ENCODE measurements at places on chromosomes 5 and 9.

GRCh38 chr5:88940713-88941112 is 57.7 kb upstream of the MEF2C start:
- no peak for DNase-seq

DNA sequence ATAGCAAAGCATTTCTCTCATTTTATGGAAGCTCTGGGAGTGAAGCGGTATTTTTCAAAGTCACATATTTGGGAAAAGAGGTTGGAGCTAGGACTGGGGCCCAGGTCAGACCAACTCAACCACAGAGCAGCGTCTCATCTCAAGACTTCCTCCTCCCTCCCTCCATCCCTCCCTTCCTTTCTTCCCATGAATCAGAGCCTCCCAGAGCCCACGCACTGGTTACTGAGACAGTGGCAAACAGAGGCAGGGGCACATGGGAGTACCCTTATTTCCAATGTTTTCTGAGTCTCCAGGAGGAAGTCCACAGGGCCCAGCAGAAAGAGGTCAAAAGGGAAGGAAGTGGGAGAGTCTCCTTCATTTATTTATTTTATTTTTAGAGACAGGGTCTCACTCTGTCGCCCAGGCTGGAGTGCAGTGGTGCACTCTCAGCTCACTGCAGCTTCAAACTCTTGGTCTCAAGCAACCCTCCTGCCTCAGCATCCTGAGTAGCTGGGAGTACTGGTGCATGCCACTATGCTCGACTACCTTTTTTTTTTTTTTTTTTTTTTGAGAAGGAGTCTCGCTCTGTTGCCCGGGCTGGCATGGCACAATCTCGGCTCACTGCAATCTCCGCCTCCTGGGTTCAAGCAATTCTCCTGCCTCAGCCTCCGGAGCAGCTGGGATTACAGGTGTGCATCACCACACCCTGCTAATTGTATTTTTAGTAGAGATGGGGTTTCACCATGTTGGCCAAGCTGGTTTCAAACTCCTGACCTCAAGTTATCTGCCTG is 52.5 kb upstream of the CDKN2AIPNL start:
- DNase-seq: no peak

- DNase-seq: no peak
Measured at GRCh38 chr5:133985540-133986180, 17.2 kb upstream of the C5orf15 start.

GRCh38 chr5:68709239-68709638 is 384.6 kb upstream of the SLC30A5 start:
- no peak for DNase-seq

GRCh38 chr9:76023715-76024195 is 133.3 kb downstream of the PCSK5 start:
- no peak for DNase-seq

GRCh38 chr5:142368529-142368928 is 43.7 kb upstream of the SPRY4 start:
- no peak for DNase-seq

DNA sequence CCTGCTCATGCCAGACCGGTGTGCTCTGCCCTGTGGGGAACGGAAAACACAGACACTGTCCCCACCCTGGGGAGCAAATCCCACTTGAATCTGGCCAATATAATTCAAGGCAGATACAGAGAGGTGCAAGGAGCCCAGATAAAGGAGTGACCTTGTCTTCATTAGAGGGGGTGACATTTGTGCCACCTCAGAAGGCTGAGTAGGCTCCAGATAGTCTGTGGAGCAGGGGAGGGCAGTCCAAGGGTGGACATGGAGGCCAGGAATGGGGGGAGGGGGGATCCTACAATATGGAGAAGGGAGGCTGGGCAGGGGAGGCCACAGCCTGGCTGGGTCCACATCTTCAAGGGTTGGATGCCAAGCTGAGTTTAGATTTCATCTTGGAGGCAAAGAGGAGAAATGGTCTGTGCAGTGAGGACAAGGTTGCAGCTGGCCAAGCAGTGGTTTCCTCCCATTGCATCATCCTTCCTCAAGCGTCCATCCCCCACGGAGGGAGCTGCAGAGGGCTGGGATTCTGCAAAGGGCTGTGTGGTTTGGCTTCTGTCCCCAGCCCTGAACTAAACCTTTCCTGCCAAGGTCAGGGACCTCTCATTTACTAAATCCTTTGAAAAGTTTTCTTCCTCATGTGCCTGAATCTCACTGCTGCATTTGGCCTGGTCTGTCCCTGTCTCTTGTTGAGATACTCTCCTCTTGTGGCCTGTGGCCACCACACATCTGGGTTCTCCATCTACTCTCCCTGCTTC is 60.1 kb downstream of the GALNT12 start:
- DNase-seq: no peak

DNA sequence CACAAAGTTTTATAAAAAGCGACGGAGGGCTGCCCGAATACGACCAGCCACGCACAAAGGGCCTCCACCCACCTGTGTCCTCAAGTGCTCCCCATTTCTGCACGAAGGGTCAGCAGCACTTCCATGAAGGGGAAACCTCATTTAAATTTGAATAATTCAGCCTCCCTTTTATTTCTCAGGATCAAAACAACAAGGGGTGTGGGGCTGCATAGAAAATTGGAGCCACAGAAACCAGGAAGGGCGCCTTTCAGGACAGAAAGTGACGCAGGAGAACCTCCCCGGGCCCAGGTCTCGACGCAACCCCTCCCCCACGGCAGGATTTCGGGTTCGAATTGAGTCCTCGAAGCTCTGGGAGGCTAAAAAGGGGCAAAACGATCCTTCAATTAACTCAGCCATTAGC is 2.1 kb downstream of the NRARP start:
- DNase-seq: no peak

DNA sequence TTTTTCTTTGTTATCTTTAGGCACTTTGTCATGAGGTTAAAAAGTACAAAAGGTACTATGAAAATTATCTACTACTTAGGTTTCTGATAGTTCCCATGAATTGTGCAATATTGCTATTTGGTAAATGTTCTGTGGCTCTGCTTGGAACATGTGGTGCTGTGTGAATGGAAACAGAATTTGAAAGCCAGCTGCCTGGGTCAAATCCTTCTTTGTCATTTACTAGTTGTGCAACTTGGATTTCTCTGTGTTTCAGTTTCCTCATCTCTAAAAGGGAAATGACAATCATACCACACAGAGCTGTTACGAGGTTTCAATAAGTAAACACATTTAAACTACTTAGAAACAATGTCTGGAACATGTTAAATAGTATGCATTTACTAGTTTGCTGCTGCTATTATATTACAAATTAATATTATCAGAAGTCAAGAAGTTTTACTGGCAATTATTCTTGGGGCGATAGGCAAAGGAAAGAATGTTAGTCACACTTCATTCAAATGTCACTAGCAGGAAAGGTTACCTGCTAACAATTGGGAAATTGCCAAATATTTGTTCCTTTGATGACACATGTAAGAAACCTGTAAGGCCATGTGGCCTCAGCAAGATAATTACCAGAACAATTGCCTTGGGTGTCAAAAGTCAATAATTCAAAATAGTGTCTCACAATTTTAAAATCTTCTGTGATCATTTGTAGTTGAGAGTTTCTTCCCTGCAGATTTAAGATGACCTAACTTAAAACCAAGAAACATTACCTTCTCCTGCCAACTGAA is 184.8 kb downstream of the KIAA0825 start:
- DNase-seq: no peak

All from NCI-H2107 (cell line).